ENCODE measurements at places on chromosomes 4 and X. TPM values are rescaled to one million over a fixed set of nuclear protein-coding genes. Genes with fewer than 3 reads are reported as not detected.

CT45A3 gene
- not detected for total RNA-seq

ZNF827 gene
- 9.8 TPM for total RNA-seq

RAB9B gene
- total RNA-seq: 1.5 TPM

DNA sequence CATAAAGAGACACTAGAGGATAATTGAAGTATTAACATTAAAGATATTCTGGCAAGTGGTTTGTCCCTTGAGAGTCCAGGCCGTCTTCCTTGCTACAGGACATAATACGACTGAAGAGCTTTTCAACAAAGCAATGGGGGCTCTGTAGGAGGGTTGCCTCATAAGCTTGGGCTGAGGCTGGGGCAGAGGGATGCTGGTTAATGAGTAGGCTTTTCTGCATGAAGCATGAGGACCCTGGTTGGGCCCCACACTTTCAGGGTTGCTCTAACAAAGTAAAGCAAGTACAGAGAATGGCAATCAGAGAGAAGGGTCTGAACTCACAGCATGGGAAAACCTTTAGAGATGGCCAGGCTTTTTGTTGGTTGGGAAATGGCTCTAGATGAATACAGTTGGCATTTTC, 281.3 kb downstream of the IDS start:
- no peak for DNase-seq

GRCh38 chr4:174277433-174277832, 6.0 kb downstream of the FBXO8 start:
- DNase-seq: no peak

- no peak for DNase-seq
Measured at GRCh38 chr4:154984148-154984547, 203.1 kb downstream of the RBM46 start.

DNA sequence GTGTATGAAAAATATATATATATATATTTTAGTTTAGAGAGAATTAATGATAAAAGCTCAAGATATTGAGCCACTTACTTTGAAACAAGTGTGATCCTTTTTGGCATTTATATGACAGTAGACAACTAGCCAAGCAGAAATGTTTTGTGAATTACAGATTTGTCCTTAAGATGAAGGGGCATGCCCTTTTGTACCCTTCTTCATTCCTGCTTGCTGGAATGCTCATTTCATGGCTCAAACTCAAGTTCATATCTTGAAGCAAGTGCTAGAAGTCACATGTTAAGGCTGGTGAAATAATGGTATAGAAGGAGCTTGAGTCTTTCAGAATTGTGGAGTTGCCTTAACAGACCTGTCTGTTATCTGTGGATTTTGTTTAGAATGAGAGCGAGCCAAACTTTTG, 203.0 kb downstream of the BMPR1B start:
- no peak for DNase-seq

GRCh38 chr4:4641661-4642495, 100.0 kb upstream of the STX18 start:
- no peak for DNase-seq

- DNase-seq: no peak
Measured at GRCh38 chr4:173045571-173045970, 123.0 kb upstream of the GALNT7 start.

DNA sequence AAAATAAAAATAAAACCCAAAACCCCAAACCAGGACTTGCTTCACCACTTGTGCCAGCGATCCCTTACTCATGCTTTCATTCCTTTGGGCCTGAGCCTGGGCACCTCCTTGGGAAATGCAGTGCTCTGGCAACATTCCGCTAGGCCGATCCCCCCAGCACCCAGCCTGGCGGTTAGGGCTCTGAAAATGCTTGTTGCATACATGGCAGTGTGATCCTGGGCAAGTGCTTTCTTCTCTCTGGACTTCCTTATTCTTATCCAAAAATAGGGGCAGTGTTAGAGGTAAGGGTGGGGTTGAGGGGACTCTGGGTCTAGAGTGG, 4.6 kb downstream of the ZNF185 start:
- DNase-seq: no peak
